ENCODE measurements at places on chromosomes 3 and 15. TPM values are rescaled to one million over a fixed set of nuclear protein-coding genes. Genes with fewer than 3 reads are reported as not detected.

DNA sequence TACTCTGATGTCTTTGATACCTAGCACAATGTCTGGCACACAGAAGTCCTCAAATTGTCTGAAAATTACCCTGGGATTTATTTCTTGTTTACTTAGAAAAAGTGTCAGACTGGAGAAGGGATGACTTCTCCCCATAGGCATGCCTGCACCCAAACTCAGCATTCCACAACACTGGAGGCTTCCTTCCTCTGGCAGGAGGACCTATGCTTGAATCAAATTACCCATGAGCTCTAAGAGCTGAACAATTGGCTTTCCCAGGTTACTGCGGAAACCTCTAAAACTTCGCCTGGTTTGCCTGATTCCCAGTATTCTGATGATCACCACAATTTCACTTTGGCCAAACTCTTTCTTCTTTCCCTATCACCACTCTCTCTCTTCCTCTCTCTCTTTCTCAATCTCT, 217.4 kb downstream of the DIPK2A start:
- DNase-seq, result no peak

The FRMD4B gene
- 19.6 TPM for total RNA-seq

DNA sequence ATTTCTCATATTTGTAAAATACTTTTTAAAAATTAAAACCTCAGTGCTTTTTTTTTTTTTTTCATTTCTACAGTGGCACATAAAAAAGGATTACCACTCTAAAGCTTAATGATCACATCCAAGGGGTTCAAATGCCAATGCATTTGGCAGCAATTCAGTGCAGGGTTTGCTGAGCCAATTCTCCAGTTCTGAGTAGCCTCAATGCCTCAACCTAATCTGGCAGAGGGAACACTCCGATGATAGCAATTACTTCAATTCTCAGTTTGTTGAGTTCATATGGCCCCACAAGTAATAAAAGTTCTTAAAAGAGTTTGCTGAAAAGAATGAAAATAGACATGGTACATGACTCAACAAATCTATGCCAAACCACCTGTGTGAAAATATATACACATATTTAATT, 79.3 kb upstream of the RBMS3 start:
- no peak for DNase-seq

GRCh38 chr3:31390466-31390865, 142.3 kb upstream of the STT3B start:
- DNase-seq, result no peak

- DNase-seq, result no peak
These were observed 150.3 kb downstream of the TNIK start for GRCh38 chr3:171309906-171310359.

GRCh38 chr3:54303517-54304375, 181.4 kb downstream of the CACNA2D3 start:
- DNase-seq, result no peak

DNA sequence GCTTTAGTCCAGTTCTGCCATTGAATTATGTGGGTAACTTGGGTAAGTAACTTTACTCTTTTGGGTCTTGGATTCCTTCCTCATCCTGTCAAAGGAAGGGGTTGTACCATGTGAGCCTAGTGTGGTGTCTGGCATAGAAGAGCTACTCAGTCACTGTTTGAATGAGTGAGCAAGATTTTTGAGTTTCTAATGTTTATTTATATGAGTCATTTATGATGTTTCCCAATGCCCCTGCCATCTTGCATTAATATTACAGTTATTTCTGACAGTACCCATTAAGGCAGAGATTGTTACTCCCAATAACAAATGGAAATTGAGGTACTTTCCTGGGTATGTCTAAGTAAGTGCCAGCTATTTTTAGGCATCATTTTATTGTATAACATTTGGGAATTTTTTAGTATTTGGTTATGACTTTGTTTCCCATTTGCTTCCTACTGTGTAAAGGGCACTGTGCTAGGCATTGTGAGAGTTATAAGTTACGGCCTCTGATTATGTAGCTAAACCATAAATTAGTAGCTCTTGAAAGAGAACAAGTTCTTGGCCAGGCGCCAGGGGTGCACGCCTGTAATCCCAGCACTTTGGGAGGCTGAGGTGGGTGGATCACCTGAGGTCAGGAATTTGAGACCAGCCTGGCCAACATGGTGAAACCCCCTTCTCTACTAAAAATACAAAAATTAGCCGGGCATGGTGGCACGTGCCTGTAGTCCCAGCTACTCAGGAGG, 23.5 kb downstream of the NR1D2 start:
- DNase-seq, result no peak

GRCh38 chr3:62168356-62168755, 205.0 kb downstream of the FEZF2 start:
- no peak for DNase-seq

DNA sequence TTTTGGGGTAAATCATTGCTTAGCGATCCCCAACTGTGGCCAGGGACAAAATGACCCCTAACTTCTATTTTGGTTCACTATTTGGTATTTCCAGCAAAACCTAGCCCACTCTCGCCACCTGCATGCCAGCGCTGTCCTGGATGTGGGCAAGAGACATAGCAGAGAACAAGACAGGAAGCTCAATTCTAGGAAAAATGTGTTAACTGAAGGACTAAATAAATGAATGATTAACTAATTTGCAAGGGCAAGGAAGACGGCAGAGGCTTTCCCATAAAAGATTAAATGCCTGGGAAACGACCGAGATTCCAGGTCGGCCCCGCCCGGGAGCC, 408 bp downstream of the NICN1 start:
- no peak for DNase-seq

The SEMA5B gene
- not detected for total RNA-seq

The CCR3 gene
- total RNA-seq, result not detected

- DNase-seq, result peak; percentile 54
These were observed 581 bp downstream of the IP6K1 start for GRCh38 chr3:49785565-49786356.

- DNase-seq, result no peak
These were observed 548.1 kb upstream of the AGTR1 start for GRCh38 chr3:148149556-148149955.

The PLA2G4D gene
- total RNA-seq, result 0.03 TPM

DNA sequence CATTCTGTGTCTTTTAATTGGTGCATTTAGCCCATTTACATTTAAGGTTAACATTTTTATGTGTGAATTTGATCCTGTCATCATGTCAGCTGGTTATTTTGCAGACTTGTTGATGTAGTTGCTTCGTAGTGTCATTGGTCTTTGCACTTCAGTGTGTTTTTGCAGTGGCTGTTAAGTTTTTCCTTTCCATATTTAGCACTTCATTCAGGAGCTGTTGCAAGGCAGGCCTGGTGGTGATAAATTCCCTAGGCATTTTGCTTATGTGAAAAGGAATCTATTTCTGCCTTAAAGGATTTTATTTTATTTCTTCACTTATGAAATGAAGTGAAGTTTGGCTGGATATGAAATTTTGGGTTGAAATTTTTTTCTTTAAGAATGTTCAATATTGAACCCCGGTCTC, 70.2 kb upstream of the CD96 start:
- no peak for DNase-seq

GRCh38 chr15:29860872-29861271, 38.6 kb upstream of the TJP1 start:
- DNase-seq, result no peak

- DNase-seq, result no peak
These were observed 51.9 kb downstream of the DENND4A start for GRCh38 chr15:65740148-65740547.

The TM6SF1 gene
- total RNA-seq, result not detected

DNA sequence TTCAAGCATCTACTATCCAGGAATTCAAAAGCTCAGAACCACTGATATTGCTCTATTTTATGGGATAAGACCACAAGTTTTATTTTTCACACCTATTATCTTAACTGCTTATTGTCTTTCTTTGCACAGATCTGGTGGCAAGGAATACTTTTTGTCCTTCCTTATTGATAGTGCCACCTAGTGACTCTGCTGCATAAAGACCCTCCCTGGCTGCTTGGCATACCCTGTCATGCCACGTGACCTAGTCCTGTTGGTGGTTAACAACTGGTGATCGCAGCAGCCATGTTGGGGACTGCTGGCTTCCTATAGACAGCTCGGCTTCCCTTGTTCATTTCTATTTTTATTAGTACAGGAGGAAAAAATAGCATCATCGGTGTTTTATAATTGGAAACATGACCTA, 236.3 kb downstream of the MEX3B start:
- DNase-seq, result peak; percentile 49

The RETNLB gene
- 2.2 TPM for total RNA-seq

GRCh38 chr3:50417637-50418033, 58.3 kb upstream of the TMEM115 start:
- DNase-seq, result no peak

- DNase-seq, result no peak
These were observed 164.6 kb downstream of the ATG7 start for GRCh38 chr3:11436775-11437174.

DNA sequence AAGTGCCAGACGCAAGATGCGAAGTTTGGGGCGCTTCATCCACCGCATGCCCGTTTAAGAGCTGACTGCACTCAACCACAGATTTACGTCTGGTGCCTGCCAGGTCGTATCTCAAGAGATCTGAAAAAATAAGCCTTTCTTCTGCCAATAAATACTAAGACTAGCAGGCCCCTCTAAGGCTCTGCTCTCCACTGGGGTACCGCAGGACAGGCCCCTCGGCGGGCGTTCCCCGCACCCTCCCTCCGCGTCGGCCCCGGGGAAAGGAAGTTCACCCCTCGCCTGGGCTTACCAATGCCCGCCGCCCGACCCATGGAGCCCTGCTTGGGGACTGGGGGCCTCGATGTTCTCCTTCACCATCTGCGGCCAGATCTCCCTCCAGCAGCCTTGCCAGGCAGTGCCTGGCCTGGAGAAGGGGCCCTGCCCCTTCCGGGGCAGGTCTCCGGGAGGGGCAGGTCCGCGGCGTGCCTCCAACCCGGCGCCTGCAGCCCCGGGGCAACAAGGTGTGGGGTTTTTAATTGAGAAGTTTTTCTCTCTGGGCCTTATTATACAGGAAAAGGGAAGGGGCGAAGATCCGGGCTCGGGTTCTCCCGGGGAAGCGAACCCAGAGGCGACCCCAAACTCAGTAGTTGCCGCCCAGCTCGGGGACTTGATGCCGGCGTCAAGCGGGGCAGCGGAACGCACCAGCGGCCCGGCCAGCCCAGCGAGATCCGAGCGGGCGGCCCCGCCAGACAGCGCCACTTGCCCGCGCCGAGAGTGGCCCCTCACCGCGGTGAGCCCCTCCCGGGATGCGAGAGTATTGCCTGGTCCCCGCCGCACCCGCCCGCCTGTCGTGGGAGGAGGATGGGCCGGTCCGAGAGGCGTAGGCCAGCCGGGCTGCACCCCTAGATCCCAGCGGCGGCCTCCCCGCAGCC, 735 bp downstream of the GOLGA8B start:
- DNase-seq, result peak; percentile 48

- no peak for DNase-seq
These were observed 46.9 kb downstream of the PROS1 start for GRCh38 chr3:93926789-93927188.

GRCh38 chr3:128439226-128439625, 27.5 kb downstream of the DNAJB8 start:
- DNase-seq, result no peak

- DNase-seq, result no peak
These were observed 688.6 kb downstream of the DIPK2A start for GRCh38 chr3:144660186-144660585.

The TRAT1 gene
- total RNA-seq, result not detected

DNA sequence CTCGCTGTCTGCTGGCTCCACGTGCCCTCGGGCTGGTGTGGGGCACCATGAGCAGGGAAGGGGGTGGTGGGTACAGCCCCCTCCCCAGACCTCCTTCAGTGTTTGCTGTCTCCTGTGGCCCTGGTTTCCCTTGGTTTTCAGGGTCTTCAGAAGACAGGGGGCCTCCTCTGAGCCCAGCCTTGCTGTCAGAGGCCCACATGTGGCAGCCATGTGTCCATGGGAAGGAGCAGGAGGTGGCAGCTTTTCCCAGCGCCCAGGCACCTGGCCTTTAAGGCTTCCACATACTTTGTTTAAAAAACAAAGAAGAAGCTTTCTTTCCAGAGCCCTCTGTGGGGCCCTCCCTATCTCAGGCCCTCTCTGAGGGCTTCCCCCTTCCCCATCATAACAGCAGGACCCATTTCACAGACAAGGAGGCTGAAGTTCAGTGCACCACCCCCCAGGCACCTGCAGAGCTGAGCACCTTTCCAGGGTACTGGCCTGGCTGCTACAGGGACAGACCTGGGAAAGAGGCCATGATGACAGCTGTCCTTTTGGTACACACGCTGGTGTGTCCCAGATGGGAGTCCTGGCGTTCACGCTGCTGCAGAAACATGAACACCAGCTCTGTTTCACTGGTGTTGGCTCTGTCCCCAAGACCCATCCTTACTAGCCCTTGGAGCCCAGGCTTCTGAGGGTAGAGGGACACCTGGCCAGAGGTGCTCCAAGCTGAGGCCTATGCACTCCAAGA, 73.7 kb downstream of the DNAJB8 start:
- no peak for DNase-seq

GRCh38 chr3:192847941-192848340, 69.7 kb downstream of the MB21D2 start:
- no peak for DNase-seq

GRCh38 chr3:36557708-36558421, 177.6 kb downstream of the STAC start:
- DNase-seq, result no peak

DNA sequence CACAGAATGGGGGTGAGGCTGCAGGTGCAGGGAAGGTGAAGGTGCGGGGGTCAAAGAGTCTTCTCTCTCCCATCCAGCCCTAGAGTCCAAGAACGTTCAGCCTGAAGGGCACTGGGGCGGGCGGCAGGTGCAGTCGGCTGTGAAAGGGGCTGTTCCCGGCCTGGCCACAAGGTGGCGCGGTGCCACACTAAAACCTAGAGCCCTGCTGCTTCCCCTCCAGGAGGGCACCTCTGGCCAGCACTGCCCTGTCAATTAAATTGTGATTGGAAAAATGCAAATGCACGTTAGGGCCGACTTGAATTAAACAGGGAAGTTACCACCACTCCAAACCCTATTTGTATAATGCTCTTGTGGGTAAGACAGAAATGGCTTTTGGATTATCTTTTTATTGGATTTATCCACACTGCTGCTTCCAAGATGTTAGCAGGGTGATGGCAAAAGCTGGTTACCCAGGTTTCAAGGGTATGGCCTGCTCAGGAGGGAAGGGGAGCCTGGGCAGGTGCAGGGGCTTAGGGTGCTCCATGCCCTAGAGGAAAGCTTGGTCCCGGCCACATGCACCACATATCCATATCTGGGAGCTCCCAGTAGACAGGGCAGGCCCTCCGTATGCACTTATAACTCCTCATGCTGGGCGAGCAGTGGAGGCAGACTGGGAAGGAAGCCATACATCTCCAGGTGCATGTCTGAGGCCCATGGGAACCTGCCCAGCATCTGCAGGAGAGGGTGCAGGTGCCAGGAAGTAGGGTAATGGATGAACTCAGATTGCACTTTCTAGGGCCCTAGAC, 119.8 kb downstream of the ADCY5 start:
- peak; percentile 87 for DNase-seq

The KCNH8 gene
- 0.03 TPM for total RNA-seq

DNA sequence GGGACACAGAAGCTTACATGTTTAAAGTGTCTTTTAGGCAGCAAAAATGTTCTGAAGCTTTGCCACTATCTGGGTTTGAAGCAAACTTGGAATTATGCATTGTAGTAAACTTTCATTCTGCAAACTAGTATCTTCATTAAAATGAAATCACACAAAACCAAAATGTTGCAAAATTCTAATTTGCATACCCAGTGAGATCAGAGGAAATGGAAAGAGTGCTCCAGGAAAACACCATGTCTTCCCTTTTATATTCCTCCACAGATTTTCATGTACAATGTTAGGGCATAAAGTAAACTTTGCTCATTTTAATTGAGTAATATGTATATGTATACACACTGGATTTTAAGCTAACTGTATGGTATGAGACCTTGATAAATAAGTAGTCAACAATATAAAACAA, 23.9 kb downstream of the ANO10 start:
- no peak for DNase-seq

The PPM1L gene
- 19.2 TPM for total RNA-seq

The LRRFIP2 gene
- total RNA-seq, result 32.3 TPM

The GNL3 gene
- total RNA-seq, result 69.6 TPM
